ENCODE measurements at places on chromosomes 7 and 10.

GRCh38 chr7:3914051-3914775 is 613.2 kb downstream of the SDK1 start:
- peak; percentile 76 for DNase-seq

DNA sequence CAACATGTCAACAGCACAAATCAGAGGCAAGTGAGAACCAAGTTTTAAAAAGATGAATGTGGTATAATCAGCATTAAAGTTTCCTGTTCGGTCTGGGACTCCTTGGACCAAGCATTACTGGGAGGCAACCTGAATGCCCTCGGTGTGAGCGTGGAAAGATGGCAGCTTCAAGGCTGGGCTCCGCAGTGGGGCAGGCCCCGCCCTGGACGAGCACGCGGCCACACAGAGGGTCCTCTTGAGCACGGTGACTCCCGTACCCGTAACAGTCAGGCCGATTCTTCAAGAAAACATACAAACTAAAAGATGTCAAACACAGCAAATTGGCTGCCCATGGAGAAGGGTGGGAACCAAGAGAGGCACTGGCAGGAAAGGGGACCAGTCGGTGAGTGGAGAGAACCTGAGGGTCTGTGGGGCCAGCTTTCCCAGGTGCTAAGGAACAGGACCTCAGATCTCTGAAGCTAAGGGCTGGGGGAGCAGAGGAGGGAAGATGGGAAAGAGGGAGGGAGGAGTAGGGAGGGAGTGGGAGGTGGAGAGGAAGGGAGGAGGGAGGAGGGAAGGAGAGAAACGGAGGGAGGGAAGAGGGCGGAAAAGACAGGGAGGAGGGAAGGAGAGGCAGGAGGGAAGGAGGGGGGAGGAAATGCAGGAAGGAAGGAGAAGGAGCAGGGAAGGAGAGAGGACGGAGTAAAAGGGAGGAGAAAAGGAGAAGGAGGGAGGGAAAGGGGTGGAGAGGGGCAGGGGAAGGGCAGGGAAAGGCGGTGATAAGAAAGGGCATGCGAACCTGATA is 71.2 kb upstream of the FAM20C start:
- no peak for DNase-seq

GRCh38 chr7:150968734-150969372 is 9.3 kb downstream of the KCNH2 start:
- DNase-seq: no peak

DNA sequence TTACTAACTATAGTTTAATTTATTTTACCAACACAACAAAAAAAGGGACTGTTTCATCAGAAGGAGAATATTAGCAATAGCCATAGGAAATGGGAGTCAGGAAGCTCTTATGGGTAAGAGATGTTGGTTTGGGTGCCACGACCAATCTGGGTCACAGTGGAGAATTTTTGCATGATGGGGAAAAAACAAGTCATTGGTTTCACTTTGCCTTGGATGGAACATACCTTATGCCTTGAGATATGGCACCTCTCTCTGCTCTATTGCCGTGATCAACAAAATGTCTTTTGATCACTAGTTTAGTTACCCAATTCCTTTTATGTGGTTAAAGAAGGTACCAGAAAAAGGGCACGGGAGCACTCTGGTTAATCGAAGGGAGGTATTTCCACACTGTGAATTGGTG is 48.2 kb downstream of the PNLIPRP3 start:
- no peak for DNase-seq

- peak; percentile 4 for DNase-seq
Observed at GRCh38 chr7:47714669-47715607, 133.0 kb upstream of the TNS3 start.

DNA sequence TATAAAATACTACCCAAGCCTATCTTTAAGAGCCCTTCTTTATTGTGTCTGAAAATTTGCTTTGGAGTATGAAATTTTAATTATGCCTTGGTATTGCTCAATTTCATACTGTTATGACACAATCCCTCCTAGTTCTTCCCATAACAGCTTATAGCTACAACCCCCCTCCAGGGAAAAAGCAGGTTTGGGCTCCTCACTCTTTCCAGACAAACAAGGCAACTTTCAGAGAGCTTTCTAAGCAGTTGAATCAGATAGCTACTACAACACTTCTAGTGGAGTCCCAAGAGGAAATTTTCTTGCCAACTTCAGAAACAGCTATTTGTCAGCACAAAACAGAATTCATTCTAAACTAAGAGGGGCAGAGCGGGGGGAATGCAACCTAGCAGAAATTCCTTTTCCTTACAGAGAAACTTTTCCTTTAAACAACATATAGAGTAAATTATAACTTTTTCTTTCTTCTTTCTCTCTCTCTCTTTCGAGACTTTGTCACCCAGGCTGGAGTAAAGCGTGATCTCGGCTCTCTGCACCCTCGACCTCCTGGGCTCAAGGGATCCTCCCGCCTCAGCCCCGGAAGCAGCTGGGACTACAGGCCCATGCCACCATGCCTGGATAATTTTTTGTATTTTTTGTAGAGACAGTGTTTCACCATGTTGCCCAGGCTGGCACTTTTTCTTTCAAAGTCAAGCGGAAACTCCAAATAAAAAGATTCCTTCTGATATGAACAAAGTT is 26.0 kb upstream of the JMJD1C start:
- peak; percentile 13 for DNase-seq

DNA sequence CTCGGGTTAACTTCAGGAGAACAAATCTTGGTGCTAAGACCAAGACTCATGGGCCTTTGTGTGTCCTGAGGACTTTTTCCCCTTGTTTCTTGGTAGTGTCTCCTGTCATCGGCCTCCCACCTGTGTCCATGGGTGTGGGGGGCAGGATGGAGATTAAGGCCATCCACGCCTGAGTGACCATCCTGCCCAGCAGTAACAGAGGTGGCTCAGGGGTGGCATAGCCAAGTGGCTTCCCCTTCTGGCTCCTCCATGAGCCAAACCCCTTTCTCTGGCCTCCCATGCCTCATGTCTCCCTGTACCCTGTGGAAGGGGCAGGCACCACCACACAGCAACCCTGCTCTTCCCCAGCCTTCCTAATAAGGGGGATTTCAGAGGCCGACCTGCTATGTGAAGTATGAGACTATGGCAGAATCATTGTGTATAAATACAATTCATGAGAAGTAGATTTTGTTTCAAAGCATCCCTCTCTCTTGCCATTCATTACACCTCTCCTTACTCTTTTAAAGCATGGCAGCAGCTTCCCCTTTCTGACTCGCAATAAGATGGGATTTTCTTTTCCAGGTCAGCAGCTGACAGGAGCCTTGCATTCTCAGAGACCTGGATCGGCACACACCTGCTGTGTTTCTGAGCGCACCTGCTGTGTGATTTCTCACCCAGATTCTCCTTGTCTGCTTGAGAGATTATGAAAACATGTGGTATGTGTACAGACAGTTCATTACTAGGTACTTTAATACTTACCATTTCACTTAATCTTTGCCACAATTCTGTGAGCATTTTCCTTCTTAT is 102.5 kb downstream of the XPNPEP1 start:
- no peak for DNase-seq

GRCh38 chr7:121385800-121386179 is 10.3 kb downstream of the FAM3C start:
- DNase-seq: peak; percentile 84

DNA sequence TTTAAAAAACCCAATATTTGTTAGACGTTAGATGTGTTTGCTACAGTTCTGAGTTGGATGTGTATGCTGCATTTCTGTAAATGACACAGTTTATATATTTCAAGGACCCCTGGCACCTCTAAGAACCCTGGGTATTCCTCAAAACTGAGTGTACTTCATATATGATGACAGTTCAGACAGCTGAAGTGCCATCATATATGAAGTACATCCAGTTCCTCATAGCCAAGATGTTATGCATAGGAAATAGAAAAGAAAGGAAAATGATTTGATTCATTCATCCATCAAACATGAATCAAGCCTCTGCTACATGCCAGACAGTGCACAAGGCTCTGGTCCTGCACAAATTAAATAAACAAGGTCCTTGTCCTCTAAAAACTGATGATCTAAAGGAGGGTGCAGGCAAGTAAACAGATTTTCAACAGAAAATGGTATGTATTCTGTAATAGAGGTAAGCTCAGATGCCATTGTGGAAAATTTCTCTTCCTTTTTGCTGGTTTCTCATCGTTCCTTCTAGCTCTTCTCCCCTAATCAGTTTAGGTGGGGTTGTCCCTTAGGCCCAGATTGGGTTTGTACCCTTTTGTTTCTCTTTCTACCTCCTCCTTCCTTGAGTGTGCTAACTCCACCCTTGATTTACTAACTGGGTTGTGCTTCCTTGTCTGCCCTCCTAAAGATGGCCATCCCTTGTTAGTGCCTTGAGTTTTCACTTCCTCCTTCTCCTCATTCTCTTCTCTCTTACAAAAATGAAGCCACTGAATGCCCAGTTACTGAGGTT is 25.3 kb upstream of the SMIM30 start:
- peak; percentile 11 for DNase-seq

GRCh38 chr7:11843113-11843765 is 11.2 kb upstream of the THSD7A start:
- no peak for DNase-seq

DNA sequence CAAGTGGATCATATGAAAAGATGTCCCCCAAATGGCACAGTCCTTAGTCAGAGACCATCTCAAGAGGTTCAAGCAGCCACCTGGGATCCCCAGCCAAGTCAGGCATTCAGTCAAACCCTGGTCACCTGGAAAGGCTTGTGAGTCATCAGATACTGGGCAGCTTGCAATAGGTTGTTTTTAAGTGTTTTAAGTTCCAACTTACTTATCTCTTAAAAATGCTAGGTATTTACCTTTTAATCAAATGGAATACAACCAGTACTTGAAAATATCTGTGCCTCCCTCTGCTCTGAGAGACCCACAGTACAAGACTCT is 262.2 kb downstream of the WDR11 start:
- DNase-seq: no peak

GRCh38 chr10:29828956-29829355 is 194.2 kb upstream of the SVIL start:
- DNase-seq: peak; percentile 44

- DNase-seq: no peak
Observed at GRCh38 chr10:15603446-15604011, 116.2 kb downstream of the ITGA8 start.
